T-helper 17 cell (primary cell): ENCODE measurements at places on chromosomes 12 and 14.

- DNase-seq: no peak
Observed at GRCh38 chr14:106843951-106844483, 1317.6 kb downstream of the TMEM121 start.

DNA sequence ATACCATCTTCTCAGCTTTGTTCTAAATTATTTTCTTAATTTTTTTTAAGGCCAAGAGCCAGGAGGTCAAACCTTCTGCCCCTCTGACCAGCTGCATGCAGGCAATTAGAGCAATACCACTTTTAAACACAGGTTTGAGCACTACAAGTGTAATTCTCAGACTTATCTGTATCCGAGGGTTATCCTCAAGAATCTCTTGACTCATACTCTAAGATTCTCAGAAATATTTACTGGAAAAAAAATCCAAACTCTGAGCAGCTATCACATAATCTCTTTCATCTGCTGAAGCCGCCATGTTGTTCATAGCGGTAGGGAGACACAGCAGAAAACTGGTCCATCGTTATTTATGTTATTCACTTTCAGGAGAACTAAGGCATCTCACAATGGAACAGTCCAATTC, 27.4 kb upstream of the PTHLH start:
- no peak for DNase-seq

GRCh38 chr14:52268279-52269061, 972 bp downstream of the PTGDR start:
- no peak for DNase-seq

GRCh38 chr14:99202516-99202915, 69.5 kb downstream of the BCL11B start:
- no peak for DNase-seq

DNA sequence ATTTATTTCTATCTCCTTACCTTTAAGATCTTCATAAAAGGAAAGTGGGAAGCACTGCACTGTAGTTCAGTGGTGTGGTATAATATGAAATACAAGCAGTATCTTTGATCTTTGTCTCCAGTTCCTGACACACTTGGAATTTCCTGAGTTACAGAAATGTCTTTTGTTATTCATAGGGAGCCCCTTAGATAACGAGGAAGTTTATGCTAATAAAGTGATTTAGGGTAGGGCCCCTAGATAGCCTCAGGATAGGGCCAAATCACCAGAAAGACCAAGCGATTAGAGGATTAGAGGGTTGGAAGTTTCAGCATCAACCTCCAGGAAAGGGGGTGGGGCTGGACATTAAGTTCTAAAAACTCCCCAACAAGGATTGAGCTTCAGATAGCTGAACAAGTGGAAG, 29.9 kb upstream of the DDHD1 start:
- DNase-seq: no peak

- DNase-seq: no peak
Observed at GRCh38 chr12:51941604-51942003, 9.9 kb upstream of the ACVR1B start.

DNA sequence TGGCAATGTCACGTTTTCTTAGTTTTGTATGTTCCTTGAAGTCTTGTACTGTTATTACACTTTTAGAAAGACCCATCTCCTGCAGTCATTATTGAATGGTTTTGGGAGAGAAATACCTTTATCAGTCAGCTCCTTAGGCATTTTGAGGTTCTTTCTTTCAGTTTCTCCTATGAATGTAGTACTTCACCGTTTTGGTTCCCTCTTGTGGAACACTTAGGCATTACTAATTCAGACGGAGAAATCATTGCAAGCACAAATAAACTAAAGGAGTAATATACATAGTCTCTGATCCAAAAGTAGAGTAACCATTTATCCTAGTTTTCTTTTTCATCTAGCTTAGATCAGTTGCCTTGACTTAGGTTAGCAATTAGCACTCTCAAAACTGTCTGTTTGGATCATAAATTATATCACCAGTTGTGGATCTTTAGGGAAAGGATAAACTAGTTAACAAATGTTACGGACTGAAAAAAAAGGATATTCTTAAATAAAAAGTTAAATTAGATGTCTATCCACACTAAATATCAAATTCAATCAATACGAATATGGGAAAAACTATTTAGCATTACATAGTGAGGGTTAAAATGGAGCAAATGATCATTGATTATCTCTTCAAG, 1538.3 kb upstream of the SEL1L start:
- no peak for DNase-seq

- no peak for DNase-seq
Observed at GRCh38 chr14:75454963-75455546, 27.2 kb downstream of the JDP2 start.

DNA sequence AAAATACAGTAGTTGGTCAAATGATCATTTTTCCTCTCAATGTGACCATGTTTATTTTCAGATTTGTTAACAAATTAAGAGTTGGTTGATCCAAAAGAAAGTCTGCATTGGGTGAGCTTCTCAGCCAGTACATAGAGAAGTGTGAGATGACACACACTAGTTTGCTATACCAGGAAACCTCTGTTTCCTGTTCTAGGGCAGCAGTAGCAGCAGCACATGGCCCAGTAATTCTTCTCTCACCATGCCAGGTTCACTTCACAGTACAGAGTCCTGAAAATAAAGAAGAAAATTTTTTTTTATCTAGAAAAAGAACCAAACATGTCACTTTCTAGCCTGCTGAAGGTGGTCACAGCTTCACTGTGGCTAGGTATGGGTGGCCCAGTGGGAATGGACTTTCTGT, 250.2 kb upstream of the OR4E1 start:
- DNase-seq: no peak

DNA sequence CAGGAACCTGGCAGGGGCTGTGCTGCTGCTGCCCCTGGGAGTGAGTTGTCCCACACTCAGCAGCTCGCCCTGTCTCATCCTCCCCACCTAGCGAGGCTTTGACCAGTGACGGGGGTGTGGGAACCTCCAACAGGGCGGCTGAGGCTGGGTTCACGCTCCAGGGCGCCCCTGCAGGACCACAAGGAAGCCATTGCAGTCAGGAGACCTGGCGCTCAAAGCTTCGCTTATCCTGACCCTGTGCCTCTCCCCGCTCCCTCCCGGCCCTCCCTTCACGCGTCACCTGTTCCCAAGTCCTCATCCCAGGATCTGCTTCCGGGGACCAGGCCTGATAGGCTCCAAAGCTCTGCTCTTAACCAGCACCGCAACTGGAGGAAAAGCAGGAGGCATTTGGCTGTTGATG, 272.0 kb upstream of the SFSWAP start:
- no peak for DNase-seq

GRCh38 chr14:71554959-71555612, 377.1 kb upstream of the RGS6 start:
- no peak for DNase-seq

DNA sequence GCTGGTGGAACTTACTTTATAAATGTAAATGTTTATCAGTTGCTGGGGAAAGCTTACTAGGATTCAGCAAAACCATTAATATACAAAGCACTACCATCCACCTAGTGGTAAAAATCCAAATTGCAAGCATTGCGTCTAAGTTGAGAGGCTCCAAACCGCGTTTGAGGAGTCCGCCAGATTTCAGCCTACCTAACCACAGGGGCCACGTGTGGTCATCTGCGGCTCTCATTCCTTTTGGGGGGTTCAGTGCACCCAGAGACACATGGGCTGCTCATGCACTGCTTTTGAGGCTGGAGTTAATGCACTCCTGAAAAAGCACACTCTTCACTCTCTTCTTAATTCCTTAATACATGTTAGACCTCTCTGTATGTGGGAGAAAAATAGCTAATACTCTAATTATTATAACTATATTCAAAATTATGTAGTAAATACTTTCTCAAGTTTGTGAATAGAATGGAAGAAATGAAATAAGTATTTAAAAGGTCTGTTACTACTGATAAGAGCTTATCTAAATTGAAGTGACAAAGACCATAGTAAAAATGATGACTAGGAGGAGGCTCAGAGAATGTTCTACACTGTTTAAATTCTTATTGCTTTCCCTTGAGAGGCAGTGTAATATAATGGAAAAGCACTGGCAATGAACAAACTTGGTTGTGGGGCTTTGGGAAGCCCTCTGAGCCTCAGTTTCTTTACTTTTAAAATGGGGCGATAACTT, 41.4 kb upstream of the MANSC4 start:
- no peak for DNase-seq

GRCh38 chr12:92070864-92071445, 74.7 kb downstream of the BTG1 start:
- no peak for DNase-seq
